ENCODE measurements at places on chromosomes 6 and 20. TPM values are rescaled to one million over a fixed set of nuclear protein-coding genes. Genes with fewer than 3 reads are reported as not detected.

GRCh38 chr6:8589941-8590729, 154.8 kb upstream of the SLC35B3 start:
- DNase-seq = peak; percentile 40

DNA sequence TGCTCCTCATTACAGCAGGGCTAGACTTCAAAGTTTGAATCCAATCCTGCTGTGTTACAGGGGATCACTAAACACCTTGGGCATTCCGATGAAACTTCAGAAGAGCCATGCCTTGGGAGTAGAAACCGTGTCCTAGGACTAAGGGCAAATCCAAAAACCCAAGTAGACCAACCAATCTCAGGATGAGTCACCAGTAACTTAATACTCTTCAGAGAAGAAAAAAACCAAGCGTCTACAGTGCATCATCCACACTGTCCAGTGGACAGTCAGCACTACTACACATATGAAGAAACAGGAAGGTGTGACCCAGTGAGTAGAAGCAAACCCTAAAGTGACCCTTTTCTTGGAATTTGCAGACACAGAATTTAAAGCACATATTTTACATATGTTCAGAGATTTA, 39.5 kb upstream of the VAPB start:
- DNase-seq = no peak

The CASP8AP2 gene
- 4.3 TPM for total RNA-seq

The SMPDL3A gene
- total RNA-seq = 4.5 TPM

GRCh38 chr6:11094411-11094851, 797 bp downstream of the SMIM13 start:
- DNase-seq = peak; percentile 73

DNA sequence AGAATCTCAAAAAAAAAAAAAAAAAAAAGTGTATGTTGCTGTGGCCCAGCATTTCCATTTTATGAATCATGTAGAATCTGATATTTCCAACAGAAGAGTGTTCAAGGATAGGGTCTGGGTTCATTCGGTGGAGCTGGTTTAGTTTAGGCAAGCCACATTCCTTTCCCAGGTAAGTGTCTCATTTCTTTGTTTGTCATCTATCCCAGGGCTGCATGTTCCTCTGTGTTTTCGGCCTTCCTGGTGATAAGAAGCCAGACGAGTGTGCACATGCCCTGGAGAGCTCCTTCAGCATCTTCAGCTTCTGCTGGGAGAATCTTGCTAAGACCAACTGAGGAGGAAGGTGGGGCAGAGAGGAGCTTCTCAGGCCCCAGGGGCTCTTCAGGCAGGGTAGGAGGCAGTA, 38.2 kb downstream of the NFYA start:
- DNase-seq = no peak

The RPP21 gene
- total RNA-seq = 157 TPM

- DNase-seq = no peak
These were observed 79.8 kb upstream of the ARID1B start for GRCh38 chr6:156697225-156697830.

- DNase-seq = no peak
These were observed 1.7 kb upstream of the TFAP2C start for GRCh38 chr20:56627122-56628014.

- DNase-seq = no peak
These were observed 1018.3 kb downstream of the GRIK2 start for GRCh38 chr6:102411796-102412195.

The HLA-A gene
- 290 TPM for total RNA-seq

The PPP1R3D gene
- 5.7 TPM for total RNA-seq

The IMPG1 gene
- total RNA-seq = not detected

The SPAG4 gene
- not detected for total RNA-seq

GRCh38 chr6:53142810-53143209, 5.8 kb downstream of the GCM1 start:
- no peak for DNase-seq

- DNase-seq = peak; percentile 78
These were observed at the start of gene SYCP2L for GRCh38 chr6:10886691-10887502. Gene SYCP2L, plus strand, starts transcription at chr6:10887052. Its CDS starts 75 bp downstream, at chr6:10887127.

GRCh38 chr6:24898676-24899075, 37.1 kb downstream of the RIPOR2 start:
- DNase-seq = no peak

- peak; percentile 9 for DNase-seq
These were observed 232.8 kb upstream of the RNF24 start for GRCh38 chr20:4247898-4248858.

- peak; percentile 5 for DNase-seq
These were observed 582.6 kb upstream of the MMS22L start for GRCh38 chr6:97865612-97866011.

The MAS1 gene
- 0.18 TPM for total RNA-seq

The HLA-DOA gene
- total RNA-seq = 0.45 TPM

DNA sequence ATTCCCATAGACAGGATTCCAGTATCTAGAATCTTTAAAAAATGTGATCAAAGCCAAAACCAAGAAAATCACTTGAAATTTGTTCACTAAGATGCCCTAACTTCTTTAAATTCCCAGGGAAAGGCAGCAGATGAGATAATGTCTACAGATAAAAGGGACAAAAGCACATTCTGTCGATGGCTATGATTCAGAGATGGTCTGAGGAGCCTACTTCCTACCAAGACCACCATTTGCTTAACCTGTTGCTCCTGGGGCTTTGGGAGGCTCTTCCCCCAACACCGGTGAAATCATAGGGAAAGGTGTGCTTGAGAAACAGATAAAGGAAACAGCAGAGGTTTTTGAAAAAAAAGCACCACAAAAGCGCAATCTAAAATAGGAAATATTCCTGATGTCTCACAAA, 118.3 kb upstream of the MAP7 start:
- DNase-seq = no peak

DNA sequence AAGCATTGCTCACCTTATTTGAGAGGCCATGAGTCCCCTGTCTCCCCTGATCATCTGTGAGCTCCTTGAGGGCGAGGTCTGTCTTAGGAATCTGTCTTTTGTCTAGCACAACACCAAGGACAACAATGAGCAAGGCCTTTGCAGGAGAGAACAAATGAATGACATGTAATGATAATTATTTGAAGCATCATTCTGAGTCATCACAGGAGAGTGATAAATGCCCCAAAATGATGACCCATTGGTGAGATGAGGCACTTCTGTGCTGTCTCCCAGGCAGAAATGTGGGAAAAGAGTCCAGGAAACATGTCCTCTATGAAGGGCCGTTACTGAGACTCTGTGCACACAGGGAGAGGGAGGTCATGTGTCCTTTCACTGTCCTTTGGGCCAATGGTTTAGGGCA, 105.2 kb upstream of the LRFN2 start:
- DNase-seq = no peak

- no peak for DNase-seq
These were observed 28.1 kb upstream of the TXNDC5 start for GRCh38 chr6:7938562-7939183.

- peak; percentile 17 for DNase-seq
These were observed 31.0 kb upstream of the VEGFA start for GRCh38 chr6:43738877-43739641.

The SMIM13 gene
- 9.4 TPM for total RNA-seq

The JPH2 gene
- 7.6 TPM for total RNA-seq

DNA sequence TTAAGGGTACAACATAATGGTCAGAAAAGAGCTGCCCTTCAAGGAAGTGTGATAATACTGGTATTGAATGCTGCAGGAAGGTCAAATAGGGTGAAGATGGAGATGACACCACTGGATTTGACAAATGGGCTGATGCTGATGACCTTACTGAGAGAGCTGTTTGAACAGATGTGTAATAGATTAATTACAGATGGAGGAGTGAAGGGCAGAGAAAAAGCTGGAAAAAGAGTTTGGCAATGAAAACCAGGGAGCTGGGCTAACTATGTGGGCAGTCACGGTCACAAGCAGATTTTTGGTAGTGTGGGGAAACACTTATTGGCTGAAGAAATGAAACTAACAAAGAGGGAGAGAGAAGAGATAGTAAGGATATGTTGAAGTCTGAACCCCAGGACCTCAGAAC, 83.6 kb upstream of the ENPP5 start:
- no peak for DNase-seq

Data from stomach (tissue), 19 donors.